Myocyte (in vitro differentiated cells): ENCODE measurements at places on chromosomes 1 and 21. TPM values are rescaled to one million over a fixed set of nuclear protein-coding genes. Genes with fewer than 3 reads are reported as not detected.

CAPZB gene
- total RNA-seq, result 101 and 116 TPM in 2 replicates

- no peak for DNase-seq
Measured at GRCh38 chr1:113178522-113178921, 105.5 kb downstream of the LRIG2 start.

- DNase-seq, result no peak
Measured at GRCh38 chr1:46545784-46546183, 5.7 kb downstream of the KNCN start.

DNA sequence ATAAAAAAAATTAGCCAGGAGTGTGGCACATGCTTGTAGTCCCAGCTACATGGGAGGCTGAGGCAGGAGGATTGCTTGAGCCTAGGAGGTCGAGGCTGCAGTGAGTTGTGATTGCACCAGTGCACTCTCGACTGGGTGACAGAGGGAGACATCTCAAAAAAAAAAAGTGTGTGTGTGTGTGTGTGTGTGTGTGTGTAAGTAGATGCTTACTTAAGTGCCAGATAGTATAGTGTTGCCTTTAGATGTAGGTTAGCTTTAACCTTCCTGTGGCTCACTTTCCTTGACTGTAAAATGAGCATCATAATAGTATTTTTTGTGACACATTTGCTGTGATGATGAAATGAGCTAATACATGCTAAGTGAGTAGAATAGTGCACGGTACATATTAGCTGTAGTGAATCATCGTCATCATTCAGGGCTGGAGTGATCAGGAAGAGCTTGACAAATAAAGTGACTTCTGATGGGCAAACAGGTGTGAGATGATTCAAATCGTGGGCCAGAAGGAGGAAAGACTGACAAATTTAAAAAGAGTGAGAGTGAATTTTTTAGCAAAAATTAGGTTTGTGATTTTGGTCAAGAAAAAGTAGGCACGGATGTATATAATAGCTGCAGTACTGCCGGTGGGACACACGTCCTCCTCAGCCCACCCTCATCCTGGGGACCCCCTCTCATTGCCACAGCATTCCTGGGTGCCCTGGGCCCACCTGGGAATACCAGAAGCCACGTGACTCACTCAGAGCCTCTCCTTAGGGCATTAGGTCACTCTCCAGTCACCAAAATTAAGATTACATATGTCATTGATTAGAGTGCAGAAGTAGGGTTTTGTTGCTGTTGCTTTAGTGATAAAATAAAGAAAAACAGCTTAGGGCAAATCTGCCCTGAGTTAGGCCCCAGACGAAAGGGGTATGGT lies 33.9 kb downstream of the EIF2D start:
- DNase-seq, result no peak

GRCh38 chr1:83996621-83997020 lies 2.3 kb downstream of the TTLL7 start:
- DNase-seq, result peak; percentile 58

GCSAML gene
- not detected in 2 replicates for total RNA-seq

RHD gene
- not detected in 2 replicates for total RNA-seq

- no peak for DNase-seq
Measured at GRCh38 chr21:35988416-35989137, 71.7 kb downstream of the SETD4 start.

ELAPOR1 gene
- 0.21 and 0.80 TPM in 2 replicates for total RNA-seq

GRCh38 chr1:39142401-39143060 lies 62.0 kb upstream of the MACF1 start:
- DNase-seq, result peak; percentile 78

GPR25 gene
- not detected in 2 replicates for total RNA-seq

- peak; percentile 87 for DNase-seq
Measured at GRCh38 chr1:87246436-87246835, 82.2 kb upstream of the LMO4 start.

DNA sequence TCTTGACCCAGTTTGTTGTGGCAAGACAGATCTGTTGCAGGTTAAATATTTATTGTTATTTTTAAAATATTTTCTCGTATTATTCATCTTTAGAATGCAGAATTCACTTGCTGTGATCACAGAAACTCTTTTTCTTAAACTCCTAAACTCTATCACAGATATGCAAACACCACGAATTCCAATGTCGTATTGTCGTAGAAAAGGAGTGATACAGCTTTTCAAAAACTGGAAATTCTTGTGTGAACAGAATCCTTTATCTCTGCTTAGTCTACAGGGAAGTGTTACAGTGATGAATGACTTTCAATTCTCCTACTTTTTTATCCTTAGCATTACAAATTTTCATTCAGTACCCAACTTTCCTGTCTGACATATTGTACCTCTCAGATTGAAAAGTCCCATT lies 1329.5 kb upstream of the B3GALT2 start:
- DNase-seq, result no peak

DNA sequence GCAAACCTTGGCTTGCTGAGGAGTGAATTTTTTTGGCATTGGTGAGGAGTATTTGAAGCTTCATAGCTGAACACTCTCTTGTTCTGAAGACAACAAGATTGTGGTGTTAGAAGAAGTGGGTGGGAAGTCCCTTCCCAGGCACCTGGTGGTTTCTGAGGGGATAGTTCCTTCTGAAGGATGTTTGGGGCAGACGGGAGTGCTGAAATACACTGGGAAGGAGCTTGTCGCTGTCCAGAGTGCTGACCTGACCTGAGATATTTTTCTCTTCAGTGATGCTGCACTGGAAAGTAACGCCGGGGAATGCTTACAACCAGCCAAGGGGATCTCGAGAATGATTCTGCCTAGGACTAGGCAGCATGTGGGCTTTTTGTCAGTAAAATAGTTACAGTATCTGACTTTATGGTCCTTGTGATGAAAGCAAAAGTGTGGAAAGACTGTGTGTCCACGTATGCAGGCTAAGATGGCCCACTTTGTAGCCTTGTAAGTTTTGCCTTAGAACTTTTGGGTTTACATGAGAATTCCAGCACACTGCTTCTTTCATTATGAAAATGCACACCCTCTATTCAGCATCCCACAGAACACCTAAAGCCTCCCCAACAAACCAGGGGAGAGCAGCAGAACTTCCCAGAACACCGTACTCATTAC lies 33.1 kb upstream of the NFASC start:
- DNase-seq, result peak; percentile 74
